ENCODE measurements at places on chromosomes 2 and 18.

DNA sequence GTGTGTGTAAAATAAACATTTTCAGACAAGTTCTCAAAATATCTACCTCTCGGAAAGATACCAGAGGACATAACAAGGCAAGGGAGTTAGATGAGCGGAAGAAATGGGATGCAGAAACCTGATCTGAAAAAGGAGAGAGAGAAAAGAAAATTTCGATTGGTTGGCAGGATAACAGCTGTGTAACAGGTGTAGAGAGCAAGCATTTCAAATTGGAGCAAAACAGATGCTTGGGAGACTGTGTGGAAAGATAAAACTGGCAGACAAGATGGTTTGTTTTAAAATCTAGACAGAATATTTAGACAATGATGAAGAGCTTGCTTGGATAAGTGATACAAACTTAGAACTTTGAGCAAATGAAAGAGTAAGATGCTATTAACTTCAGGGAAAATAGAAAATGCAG lies 20.2 kb downstream of the CHST9 start:
- DNase-seq: no peak

- DNase-seq: no peak
Measured at GRCh38 chr18:24725644-24726415, 265.4 kb downstream of the HRH4 start.

GRCh38 chr2:241041589-241042158 lies 43.3 kb downstream of the SNED1 start:
- no peak for DNase-seq

GRCh38 chr2:46387292-46387691 lies 90.1 kb downstream of the EPAS1 start:
- no peak for DNase-seq

- DNase-seq: no peak
Measured at GRCh38 chr2:45303417-45304202, 294.4 kb upstream of the SIX2 start.

GRCh38 chr2:168207851-168208250 lies 39.5 kb downstream of the STK39 start:
- no peak for DNase-seq

- no peak for DNase-seq
Measured at GRCh38 chr2:34578641-34579040, 979.5 kb upstream of the FAM98A start.

DNA sequence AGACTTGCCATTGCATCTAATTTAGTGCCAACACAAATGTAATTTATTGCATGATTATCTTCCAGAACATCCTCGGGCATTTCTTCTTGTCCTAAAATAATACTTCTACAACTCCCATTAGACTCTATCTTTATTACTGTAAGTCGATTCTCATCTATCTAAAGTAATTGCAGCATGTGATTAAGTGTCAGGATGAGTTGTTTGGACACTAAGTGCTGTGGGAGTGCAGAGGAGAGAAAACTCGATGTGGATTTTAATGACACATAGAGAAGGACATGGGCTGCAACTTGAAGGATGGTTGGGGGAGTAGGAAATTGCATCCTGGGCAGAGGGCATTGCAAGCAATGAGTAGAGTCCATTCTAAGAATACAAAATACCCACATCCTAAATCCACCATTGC lies 33.5 kb downstream of the STAT4 start:
- no peak for DNase-seq

- peak; percentile 52 for DNase-seq
Measured at GRCh38 chr18:54720620-54721019, 107.7 kb upstream of the RAB27B start.

GRCh38 chr18:49490246-49490762 lies 3.3 kb upstream of the C18orf32 start:
- DNase-seq: no peak

DNA sequence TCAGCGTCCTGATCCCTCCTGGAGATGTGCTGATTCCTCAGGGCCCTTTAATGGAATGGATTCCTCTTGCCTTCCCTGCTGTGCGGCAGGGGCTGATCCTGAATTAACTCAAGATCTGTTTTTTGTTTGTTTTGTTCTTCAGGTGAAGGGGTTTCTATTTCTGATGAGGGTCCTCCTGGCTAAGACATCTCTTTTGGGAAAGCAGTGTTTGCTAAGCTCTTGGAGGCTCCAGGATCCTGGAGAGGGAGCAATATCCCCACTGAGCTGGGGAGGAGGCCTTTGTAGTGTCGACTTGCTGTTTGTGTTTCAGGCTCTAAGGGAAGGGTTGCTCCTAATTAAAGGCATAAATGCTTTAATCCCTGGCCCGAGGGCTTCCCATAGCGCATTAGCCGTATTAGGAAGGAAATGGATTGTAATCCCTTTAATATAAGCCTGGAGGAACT lies 65.3 kb upstream of the FOXI3 start:
- no peak for DNase-seq

DNA sequence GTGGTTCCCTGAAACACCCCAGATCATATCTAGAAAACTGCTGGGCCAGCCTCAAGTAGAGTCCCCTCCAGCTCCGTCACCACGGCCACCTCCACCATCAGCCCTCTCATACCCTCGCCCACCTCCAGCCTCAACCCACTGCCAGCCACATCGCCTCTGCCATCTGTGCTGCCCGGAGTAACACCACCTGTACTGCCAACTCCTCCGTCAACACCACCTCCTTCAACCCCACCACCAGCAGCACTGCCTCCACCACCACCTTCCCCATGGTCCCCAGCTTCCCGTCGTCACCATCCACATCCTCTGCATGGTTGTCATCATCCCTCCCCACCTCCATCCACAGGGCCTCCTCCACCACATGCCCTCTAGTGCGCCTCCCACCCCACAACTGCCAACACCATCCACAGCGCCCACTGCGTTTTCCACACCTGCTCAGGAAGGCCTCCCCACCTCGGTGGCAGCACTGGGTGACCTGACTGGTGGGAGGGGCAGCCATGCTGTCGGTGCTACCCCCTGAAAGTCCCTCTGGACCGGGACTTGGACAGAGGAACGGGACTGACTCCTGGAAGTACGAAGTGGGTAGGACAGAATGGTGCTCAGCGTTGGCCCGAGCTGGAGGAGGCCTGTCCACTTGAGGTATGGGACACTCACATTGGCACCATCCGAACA lies 1.6 kb downstream of the SNED1 start:
- no peak for DNase-seq

GRCh38 chr2:239025096-239025801 lies 177.4 kb downstream of the TWIST2 start:
- DNase-seq: peak; percentile 45

- DNase-seq: no peak
Measured at GRCh38 chr2:46520130-46520711, 40.9 kb downstream of the TMEM247 start.

- no peak for DNase-seq
Measured at GRCh38 chr18:9234528-9234927, 97.9 kb downstream of the ANKRD12 start.

- peak; percentile 74 for DNase-seq
Measured at GRCh38 chr2:104872866-104873688, 19.2 kb downstream of the POU3F3 start.

GRCh38 chr2:3527886-3528785 lies 8.8 kb upstream of the ADI1 start:
- no peak for DNase-seq

GRCh38 chr2:75667884-75668283 lies 21.3 kb downstream of the MRPL19 start:
- peak; percentile 5 for DNase-seq

DNA sequence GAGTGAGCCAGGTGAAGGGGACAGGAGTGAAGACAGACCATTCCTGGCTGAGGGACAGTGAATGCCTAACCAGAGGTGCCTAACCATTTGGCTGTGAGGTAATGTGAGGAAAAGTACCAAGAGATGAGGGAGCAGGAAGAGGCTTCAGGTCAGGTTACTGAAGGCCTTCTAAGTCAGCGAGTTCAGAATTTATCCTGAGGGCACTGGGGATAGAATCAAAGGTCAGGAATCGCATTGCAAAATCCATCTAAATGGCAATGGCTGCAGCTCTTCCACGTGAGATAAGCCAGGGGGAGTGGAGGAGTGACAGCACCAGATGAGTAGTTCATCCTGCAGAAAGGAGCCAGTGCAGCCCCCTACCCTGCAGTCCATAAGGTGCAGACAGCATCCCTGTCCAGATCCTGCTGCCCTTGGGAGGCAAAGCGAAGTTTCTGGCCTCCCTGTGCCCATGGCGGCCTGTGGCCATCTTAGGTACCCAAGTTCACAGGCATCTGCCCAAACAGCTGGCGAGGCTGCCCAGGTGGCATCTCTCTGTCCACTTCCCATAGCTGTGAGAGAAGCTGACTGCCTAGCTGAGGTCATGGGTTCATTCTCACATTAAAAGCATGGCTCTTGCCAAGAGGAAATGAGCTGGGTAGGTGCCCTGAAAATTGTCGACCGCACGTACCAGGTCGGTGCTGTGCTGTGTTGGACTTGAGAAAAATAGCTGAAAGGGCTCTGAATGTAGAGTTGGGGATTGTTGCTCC lies 49.5 kb downstream of the CYP27C1 start:
- no peak for DNase-seq

GRCh38 chr2:160387558-160388262 lies 105.9 kb downstream of the RBMS1 start:
- peak; percentile 95 for DNase-seq

- DNase-seq: no peak
Measured at GRCh38 chr2:194883711-194884110, 773.3 kb upstream of the SLC39A10 start.

DNA sequence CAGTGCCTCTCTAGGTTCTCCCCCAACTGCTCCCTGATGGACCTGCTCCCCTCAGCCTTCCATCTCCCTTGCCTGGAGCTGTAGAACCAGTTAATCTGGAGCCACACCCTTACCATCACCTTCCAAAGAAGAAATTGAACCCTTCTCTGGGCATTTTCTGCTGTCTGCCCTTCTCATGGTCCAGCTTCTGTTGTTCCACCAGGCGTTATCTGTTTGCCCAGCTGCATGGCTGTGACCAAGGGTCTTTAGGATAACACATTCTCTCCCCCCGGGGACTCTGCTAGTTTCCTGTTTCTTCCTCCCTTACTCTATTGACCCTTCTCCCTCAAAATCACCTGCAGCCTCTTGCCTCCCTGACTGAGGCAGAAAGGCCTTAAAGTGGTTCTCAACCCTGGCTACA lies 3.2 kb upstream of the ANKRD53 start:
- DNase-seq: no peak

- no peak for DNase-seq
Measured at GRCh38 chr18:46716336-46716735, 40.5 kb downstream of the ST8SIA5 start.

DNA sequence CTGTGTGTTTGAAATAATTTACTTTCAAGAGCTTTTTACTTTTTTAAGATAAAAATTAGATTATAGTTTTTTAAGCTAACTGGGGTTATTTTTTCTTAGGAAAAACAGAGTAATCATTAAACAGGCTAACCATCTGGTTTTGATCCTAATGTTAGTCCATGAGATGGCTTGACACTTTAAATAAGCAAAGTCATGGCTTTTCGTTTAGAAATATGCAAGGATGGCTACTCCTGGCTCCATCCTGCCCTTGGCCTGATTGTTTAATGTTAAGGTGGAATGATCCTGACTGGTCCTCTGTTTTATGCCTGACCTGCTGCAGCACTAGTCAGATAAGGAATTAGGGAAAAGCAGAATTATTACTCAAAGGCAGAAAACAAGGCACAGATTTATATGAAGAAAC lies 39.7 kb upstream of the PNPT1 start:
- DNase-seq: no peak

DNA sequence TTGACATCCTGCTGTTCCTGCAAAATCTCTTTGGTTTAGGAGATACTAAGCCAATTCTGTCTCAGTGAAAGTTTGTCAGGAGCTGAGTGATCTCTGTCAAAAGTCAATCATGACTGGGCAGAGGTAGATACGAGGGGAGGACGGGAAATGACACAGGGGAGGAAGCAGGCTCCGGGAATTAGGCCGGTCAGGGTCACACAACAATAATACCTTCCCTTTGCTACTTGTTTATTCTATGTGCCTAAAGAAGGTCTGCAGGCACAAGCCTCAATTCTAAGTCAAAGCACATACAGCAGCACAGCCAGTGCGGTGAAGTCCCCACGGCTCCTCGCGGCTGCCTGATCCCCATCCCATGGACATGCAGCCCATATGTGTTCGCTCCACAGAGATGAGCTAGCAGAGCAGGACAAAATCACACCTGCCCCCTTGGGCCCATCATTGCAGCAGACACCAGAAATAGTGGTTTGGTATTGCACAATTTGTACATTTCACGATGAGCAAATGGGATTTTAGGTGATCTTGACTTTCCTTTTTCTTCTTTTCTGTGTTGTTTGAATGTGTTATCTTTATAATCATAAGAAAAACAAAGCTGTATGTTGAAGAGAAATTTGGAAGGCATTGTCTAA lies 141.4 kb downstream of the VAPA start:
- DNase-seq: no peak

GRCh38 chr2:152406119-152406835 lies 71.3 kb downstream of the FMNL2 start:
- DNase-seq: no peak

DNA sequence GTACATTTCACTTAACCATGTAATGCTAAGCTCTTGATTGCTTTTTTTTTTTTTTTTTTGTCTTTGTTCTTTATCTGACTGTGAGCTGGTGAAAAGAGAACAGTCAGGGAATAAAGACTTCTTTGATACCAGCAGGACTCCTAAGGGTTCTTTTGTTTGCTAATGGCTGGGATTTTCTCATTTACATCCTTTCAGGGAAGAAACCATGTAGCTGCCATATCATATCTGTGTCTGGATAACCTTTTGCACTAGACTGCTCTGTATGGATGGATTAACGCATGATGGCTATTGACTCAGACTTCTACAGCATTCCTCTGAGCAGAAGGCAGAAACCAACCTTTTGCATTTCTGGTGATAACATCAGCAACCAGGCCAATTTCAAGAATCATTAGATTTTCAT lies 504.0 kb downstream of the LRRTM4 start:
- no peak for DNase-seq

DNA sequence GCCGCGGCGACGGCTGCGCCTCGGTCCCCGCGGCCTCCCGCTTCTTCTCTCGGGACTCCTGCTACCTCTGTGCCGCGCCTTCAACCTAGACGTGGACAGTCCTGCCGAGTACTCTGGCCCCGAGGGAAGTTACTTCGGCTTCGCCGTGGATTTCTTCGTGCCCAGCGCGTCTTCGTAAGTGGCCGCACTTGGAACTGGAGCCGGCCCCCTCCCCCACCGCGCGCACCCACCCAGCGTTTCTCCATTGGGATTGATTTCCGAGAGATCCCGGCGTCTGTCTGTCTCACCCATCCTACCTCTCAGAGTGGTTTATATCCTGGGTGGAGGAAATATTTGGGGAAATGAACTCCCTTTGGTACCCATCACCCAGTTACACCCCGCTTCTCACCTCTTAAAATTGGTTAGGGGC lies 498 bp downstream of the ITGAV start:
- peak; percentile 55 for DNase-seq

DNA sequence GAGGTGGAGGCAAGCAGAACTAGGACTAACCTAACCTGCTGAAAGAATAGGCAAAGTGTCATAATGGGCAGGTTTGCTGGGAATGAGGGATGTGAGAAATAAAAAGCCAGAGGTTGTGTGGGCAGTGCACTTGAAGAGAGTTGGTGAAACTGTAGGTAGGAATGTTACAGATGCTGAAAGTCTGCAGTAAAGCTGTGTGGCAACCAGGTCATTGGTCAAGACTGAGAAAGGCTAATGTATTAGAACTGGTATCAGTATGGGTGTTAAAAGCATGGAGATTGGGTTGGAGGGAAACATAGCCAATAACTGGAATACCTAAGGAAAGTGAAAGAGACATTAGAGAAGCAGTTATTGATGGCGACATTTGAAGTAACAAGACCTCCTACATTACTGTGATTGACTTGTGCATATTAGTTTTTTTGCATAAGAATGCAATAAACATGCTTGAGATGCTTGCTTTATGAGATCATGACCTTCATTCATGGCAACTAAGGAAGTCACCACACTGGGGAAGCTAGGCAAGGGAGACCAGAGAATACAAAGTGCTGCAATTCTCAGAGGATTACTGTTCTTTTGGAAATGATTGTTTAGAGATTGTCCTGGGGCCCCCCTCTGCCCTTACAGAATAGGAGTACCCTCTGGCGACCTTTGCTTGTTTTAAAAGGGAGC lies 11.8 kb downstream of the GULP1 start:
- DNase-seq: peak; percentile 37

Data from astrocyte of the spinal cord (primary cell).